ENCODE measurements at places on chromosomes 3 and 15. TPM values are rescaled to one million over a fixed set of nuclear protein-coding genes. Genes with fewer than 3 reads are reported as not detected.

Gene MAGI1
- 17.2 TPM for total RNA-seq

Gene CALML4
- total RNA-seq: 77.8 TPM

Gene PRICKLE2
- total RNA-seq: 87.3 TPM

Gene ECE2
- total RNA-seq: 0.42 TPM

Gene SLC28A1
- not detected for total RNA-seq

Gene STRIT1
- total RNA-seq: not detected

- no peak for ATAC-seq
Measured at GRCh38 chr3:138949445-138950005, 2.5 kb downstream of the FOXL2NB start.

DNA sequence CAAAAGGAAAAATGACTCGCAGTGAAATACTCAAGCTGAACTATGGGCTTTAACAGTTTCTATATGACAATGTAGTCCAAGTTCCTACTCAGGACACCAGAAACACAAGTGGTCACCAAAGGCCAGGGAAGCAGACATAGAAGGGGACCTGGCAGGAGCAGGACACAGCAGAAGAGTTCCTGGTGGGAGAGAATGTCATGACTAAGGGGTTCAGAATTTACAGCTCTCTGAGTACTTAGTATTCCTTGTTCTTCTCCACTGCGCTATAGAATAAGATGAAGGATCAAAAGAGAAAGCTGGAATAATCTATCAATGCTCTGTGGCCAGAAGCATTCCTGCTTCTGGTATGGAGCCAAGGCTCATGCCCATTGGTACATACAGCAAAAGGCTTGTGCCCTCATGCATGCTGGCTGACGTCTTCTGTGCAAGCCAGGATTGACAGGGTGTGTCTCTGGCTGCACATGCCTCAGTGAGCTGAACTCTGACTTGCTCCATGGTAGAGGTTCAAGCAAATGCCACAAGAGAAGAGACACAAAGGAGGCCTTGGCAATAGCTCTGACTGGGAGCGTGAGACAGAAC is 128.7 kb upstream of the SLC2A2 start:
- ATAC-seq: no peak

- ATAC-seq: no peak
Measured at GRCh38 chr3:129689036-129689435, 82.6 kb upstream of the PLXND1 start.

DNA sequence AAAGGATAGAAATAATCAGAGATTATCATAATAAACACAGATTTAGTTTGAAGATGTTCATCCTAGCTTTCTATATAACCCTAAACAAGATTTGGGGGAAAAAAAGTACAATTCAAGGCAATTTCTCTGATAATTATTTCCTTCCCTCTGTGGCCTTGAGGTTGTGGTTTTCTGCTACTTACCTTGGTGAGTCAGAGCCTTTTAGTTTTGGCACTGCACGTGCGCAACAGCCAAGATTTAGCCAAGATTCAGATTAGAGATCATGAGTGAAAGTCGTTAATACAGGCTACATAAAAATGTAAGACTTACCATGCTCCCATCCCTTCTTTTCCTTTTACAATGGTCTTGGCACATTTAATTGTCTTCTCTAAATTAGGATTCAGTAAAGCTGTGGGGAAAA is 6.7 kb downstream of the LYZL4 start:
- ATAC-seq: no peak

DNA sequence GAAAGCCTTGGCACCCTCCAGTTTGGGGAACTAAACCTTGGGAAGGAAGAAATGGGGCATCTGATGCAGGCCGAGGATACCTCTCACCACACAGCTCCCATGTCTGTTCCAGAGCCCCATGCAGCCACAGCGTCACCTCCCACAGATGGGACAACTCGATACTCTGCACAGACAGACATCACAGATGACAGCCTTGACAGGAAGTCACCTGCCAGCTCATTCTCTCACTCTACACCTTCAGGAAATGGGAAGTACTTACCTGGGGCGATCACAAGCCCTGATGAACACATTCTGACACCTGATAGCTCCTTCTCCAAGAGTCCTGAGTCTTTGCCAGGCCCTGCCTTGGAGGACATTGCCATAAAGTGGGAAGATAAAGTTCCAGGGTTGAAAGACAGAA is 7.7 kb downstream of the MAP1A start:
- ATAC-seq: no peak

DNA sequence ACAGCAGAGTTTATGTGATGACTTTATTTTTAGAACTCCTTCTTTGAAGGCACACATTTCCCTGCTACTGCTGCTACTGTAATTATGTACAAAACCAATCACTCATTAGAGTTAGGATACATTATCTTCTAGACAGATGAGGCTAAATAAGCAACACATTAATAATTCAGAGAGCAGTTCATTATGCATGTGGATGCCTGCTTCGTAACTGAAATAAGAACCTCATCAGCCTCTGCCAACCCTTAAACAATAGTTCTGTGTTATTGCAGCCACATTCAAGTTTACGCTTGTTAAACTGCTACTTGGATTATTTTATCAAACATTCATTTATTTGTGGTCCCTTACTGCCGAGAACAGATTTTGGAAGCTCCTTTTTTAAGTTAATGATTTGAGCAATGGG is 52.5 kb upstream of the C15orf61 start:
- no peak for ATAC-seq

- ATAC-seq: no peak
Measured at GRCh38 chr3:142509079-142509478, 61.2 kb upstream of the XRN1 start.

DNA sequence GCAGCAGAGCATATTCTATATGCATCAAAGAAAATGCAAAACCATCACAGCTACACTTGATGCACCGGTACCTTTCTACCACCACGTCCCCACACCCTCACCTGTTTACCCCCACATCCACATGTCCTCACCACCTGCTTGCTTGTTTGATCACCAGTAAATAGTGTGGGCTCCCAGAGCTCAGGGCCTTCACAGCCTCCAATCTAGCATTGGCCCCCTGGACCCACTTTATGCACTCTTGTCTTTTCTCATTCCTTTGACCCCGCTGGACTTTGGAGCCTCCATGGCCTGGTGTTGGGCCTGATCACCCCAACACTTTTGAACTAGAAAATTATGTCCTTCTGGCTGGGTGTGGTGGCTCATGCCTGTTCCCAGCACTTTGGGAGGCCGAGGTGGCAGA is 190.1 kb downstream of the PDE8A start:
- ATAC-seq: no peak

DNA sequence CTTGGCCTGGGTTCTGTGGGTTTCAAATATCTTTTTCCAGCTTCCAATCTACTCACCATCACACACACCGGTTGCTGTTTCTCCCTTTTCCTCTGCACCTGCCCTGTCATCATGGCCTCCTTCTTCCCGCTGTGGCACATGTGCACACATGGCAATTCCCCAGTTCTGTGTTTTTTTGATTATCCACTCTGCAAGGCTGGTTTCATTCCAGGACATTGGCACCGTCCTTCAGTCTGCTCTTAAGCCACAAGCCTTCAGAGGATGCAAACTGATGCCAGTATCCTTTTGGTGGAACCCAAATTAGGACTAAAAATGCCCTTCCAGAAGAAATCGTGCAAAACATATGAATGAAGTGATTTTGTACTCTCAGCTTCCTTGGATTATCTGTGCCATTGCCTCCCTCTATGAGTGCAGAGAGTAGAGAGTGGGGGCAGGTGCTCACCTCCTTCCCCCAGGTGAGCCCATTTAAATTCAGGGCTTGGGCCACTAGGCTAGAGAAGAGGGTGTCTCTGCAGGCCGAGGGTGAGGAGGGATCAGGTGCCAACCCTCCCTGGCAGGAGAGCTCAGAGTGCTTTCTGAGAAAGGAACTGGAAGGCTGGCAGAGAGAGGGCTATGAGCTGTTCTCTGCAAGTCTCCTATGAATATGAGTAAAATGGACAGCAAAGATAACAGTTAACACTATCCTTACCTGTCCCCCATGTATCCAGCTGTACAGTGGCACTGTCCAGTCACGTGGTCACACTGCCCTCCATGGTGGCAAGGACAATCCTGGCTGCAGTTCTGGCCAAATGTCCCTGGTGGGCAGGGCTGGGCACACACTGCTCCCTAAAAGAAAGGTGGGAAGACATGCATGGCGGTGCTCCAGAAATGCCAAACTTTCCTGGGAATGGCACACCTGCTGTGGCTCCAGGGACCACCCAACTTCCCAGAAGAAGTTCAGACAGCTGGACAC is 100.8 kb downstream of the RAB11A start:
- ATAC-seq: no peak

DNA sequence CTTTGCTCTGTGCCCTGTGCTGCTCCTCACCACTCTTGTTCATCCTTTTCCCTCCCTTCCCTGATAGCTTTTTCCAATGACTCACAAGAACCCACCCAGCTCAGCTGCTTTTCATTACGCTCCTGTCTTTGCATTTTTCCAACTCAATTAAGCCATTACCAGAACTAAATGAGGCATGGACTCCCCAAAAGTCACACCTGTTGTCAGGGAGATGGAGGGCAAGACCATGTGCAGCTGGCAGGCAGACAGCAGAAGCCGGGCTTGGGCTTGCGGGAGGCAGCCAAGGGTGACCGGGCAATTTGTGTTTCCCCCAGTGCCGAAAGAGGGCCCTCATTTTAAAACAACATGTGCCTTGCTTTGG is 64.3 kb downstream of the CASR start:
- ATAC-seq: no peak

DNA sequence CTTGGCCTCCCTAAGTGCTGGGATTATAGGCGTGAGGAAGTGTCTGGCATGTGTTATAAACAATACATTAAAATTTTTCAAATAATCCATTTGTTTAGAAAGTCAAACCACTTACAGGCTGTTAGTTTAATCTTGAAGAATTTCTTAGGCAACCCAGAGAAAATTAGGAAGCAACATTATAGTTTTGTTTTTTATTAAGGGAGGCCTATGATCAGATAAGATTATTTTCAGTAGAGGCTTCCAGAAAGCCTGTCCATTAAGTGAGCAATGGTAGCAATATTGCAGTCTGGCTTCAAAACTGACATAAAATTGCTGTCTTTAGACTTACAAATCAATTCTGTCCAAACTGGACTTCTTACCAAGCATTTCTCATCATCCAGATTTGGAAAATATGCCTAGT is 49.6 kb downstream of the CD47 start:
- no peak for ATAC-seq

DNA sequence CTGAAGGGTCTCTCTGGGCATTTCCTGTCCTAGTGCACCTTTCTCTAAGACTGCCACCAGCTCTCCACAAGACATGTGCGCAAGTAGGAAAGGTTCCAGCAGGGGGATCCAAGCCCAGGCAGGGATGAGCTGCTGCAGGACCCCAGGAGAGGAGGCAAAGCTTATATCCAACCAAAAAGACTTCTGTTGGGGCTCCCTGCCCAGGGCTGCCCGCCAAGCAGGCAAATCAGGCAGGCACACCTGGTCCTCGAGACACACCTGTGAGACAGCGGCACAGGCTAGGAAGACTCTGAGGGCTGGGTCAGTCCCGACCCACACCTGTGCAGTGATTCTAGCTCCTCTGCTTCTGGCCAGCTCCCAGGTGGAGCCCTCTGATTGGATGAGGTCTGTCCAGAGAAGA is 80.6 kb downstream of the MYLK start:
- no peak for ATAC-seq

- ATAC-seq: no peak
Measured at GRCh38 chr15:45550436-45550835, 27.9 kb upstream of the SLC30A4 start.

GRCh38 chr15:64501396-64501715 is 41.0 kb downstream of the ZNF609 start:
- no peak for ATAC-seq

GRCh38 chr3:120451806-120452205 is 1.0 kb upstream of the FSTL1 start:
- ATAC-seq: no peak

DNA sequence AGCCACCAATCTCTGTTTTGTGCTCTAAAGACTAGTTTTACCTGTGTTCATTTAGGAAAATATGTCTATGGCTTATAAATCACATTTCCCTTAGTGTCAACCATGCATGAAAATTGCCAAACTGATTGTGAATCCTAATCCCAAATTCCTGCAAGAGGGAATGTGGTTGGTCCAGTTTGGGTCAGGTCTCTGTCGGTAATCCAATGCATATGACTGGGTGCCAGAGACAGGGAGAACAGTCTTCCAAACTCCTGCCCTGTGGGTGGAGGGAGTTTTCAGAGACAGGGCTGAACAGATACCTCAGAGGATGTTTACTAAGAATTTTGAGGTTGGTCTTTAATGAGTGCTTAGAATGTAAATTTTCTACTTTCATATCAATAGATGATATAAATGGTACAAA is 300.5 kb upstream of the ARL6 start:
- no peak for ATAC-seq

GRCh38 chr3:94596887-94597566 is 534.2 kb downstream of the NSUN3 start:
- no peak for ATAC-seq

DNA sequence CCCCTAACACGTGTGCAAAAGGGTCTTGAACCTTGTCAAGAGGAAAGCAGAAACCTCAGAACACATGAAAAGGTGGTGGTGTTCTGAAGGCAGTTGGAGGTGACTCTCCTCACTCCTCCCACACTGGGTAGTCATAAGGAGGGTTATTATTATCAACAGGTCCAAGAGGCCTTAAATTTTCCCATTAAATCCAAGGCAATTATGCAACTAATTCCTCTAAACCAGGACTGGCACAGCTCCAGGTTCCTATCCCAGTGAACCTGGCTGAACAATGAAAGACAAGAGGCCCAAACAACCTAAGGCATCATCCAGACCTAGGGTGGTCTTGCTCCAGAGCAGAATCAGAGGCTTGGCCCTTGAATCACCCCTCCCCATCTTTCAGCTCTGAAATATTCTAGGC is 15.0 kb downstream of the MYLK start:
- no peak for ATAC-seq

GRCh38 chr3:149548669-149549065 is 74.2 kb downstream of the TM4SF4 start:
- ATAC-seq: no peak

- no peak for ATAC-seq
Measured at GRCh38 chr3:158339638-158340037, 229.7 kb downstream of the RSRC1 start.

- no peak for ATAC-seq
Measured at GRCh38 chr3:126903521-126903920, 79.4 kb upstream of the PLXNA1 start.

DNA sequence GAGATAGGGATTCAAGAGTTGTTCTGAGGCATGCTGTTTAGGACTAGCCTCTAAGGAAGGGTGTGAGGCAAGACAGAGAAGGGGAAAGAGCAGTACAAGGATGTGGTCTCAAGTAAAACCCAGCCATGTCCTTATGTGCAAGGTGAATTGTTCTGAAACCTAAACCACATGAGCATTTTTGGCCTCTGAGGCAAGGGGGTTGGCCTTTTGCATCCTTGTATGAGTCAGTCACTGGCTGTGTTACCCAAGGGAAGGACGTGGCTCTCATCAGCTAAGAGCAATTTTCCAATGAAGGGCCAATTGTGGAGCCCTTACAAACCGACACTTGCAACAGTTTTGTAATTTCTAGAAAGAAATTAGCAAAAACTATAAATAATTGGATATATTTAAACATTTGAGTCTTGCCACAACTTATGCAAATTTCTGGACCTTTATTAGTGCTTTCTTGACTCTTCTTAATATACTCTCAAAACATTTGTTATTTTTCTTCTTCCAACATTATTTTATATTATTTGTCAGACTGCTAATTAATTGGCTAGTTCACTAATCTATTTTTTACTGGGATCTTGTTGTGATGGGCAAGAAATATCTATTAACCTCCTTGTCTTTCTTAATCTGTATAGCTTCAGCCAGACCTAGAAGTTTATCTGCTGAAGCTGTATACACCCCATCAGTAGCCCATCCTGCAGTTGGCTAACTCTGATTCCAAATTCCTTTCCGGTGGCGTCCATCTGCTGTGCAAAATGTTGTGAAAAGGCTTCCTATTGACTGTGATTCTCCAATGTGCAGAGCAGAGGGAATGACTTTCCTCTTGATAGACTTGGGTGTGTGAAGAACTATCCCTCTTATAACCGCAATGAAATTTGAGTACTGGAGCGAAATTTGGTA is 97.7 kb upstream of the P2RY1 start:
- ATAC-seq: peak; percentile 31
